T-helper 17 cell (primary cell): ENCODE measurements at places on chromosomes 2 and 18. TPM values are rescaled to one million over a fixed set of nuclear protein-coding genes. Genes with fewer than 3 reads are reported as not detected.

GRCh38 chr18:58497845-58498244 is 131.0 kb downstream of the ALPK2 start:
- no peak overlapping the region for H3K4me3 ChIP-seq
- H3K4me1 ChIP-seq: peaks cover 12% of the 10 kb centered on the region
- H3K36me3 ChIP-seq: peaks cover 4% of the 10 kb centered on the region
- H3K27me3 ChIP-seq: peaks cover 52% of the 10 kb centered on the region
- no peak for DNase-seq

DNA sequence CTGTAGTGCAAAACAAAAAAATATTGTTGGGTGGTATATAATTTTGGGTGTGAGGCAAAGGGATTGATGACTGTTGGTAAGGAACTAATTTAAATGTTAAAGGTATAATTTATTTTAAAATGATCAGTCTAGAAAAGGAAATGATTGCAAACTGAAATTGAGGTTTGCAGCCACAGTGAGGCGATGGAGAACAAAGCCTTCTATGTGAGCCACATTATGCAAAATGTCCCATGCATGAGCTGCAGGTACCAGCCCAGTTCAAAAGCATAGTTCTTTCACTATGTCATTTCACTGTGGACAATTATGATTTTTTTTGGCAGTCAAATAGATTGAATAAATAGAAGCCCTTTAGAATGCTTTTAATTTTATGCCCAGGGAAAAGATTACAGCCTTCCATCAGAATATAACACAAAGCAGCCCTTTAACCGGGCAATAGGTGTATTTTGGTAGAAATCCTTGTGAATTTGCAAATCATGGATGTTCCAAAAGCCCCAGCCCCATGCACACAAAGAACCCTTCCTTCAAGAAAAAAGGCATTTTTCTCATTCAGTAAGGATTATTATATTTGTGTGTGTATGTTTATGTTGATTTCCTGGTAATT is 1.7 kb downstream of the MAP2 start:
- no peak overlapping the region for H3K4me3 ChIP-seq
- H3K27me3 ChIP-seq: peaks cover 28% of the 10 kb centered on the region
- H3K36me3 ChIP-seq: peaks cover 2% of the 10 kb centered on the region
- H3K27ac ChIP-seq: no peak overlapping the region
- DNase-seq: no peak

GRCh38 chr2:214740867-214741395 is 68.6 kb downstream of the BARD1 start:
- H3K4me1 ChIP-seq: peaks cover 4% of the 10 kb centered on the region
- no peak overlapping the region for H3K4me3 ChIP-seq
- no peak overlapping the region for H3K27ac ChIP-seq
- no peak for DNase-seq

GRCh38 chr2:155412598-155412997 is 714.1 kb downstream of the KCNJ3 start:
- DNase-seq: no peak
- H3K27ac ChIP-seq: no peak overlapping the region
- H3K36me3 ChIP-seq: no peaks in the 10 kb centered on the region
- no peaks in the 10 kb centered on the region for H3K4me1 ChIP-seq
- no peak overlapping the region for H3K4me3 ChIP-seq

DNA sequence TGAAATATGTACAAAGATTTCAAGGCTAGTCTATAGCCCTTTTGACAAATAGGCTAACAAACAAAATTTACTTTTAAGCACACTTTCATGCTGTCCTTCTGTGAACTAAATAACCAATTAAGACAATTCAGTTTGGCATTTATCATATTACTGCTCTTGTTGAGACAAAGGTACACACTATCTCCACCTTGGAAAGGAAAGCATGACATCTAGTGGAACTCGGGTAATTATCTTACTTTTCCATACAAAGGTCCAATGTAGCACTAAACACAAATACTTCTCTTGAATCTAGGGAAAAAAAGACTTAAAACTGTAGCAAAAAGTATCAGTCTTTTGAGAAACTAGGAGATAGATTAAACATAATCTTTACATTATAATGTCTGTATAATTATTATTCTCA is 125.0 kb upstream of the CD226 start:
- H3K4me1 ChIP-seq: peaks cover 4% of the 10 kb centered on the region
- no peak overlapping the region for H3K4me3 ChIP-seq
- H3K27ac ChIP-seq: no peak overlapping the region
- no peak for DNase-seq
- peaks cover 9% of the 10 kb centered on the region for H3K36me3 ChIP-seq

GRCh38 chr2:203650860-203651613 is 55.4 kb upstream of the CD28 start:
- no peak for DNase-seq
- H3K27ac ChIP-seq: no peak overlapping the region
- H3K4me3 ChIP-seq: no peak overlapping the region
- H3K27me3 ChIP-seq: peaks cover 4% of the 10 kb centered on the region

- peak overlapping the region; percentile 6 for H3K27ac ChIP-seq
- peaks cover 14% of the 10 kb centered on the region for H3K27me3 ChIP-seq
- H3K4me1 ChIP-seq: peaks cover 5% of the 10 kb centered on the region
- H3K4me3 ChIP-seq: no peak overlapping the region
- no peak for DNase-seq
These were observed 19.5 kb downstream of the MYO1B start for GRCh38 chr2:191264647-191265081.

DNA sequence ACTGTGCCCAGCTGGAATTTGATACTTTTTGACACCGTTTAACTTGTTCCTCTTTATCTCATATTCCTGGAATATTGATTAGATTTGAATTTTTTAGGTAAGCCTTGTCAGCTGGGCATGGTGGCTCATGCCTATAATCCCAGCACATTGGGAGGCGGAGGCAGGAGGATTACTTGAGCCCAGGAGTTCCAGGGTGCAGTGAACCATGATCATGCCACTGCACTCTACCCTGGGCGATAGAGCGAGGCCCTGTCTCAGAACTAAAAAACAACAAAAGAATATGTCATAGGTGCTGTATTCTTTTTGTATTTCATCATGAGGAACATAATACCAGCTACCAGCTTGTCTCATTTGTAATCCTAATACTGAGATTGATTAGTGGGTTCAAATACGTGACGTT is 90.3 kb downstream of the ZNF532 start:
- H3K4me3 ChIP-seq: no peak overlapping the region
- no peak for DNase-seq
- H3K4me1 ChIP-seq: no peaks in the 10 kb centered on the region
- no peaks in the 10 kb centered on the region for H3K36me3 ChIP-seq

DNA sequence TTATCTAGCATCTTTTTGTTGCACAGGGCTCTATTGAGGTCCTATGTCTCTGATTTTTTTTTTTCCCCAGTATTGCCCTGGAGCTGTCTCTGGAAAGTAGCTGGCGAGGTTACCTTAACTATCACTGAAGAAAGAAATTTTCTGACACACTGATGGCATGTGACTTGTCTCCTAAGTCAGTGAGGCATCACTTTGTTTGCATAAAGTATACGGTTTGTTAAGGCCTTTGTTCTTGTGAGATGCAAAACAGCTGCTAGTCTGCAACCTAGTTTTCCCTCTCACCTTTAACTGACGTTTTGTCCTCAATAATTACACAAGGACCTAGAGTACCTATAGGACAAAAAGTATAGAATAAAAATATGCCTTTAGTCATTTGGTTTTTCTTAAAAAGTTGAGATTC is 41.8 kb downstream of the UBXN4 start:
- H3K4me1 ChIP-seq: no peaks in the 10 kb centered on the region
- H3K36me3 ChIP-seq: peaks cover 9% of the 10 kb centered on the region

DNA sequence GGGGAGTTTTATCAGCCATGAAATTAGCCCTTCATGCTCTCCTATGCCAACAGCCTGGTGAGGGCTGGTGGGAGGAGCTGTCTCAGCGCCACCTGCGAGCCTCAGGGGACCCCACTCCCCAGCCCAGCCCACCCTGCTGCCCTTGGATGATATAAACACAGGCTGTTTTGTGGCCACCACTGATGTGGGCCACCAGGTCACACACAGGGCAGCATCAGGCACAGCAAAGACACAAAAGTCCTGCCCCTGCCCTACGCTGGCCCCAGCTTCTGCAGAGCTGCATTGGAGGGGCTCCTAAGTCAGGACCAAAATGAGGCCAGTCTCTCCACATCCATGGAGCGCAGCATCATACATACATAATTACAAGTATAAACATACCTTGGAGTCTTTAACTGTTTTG is 110.6 kb upstream of the TEX51 start:
- H3K4me1 ChIP-seq: no peaks in the 10 kb centered on the region
- no peaks in the 10 kb centered on the region for H3K36me3 ChIP-seq
- H3K27ac ChIP-seq: no peak overlapping the region
- no peak for DNase-seq
- peaks cover 20% of the 10 kb centered on the region for H3K27me3 ChIP-seq

- DNase-seq: no peak
- no peaks in the 10 kb centered on the region for H3K36me3 ChIP-seq
- no peaks in the 10 kb centered on the region for H3K27me3 ChIP-seq
- H3K27ac ChIP-seq: no peak overlapping the region
- no peak overlapping the region for H3K4me3 ChIP-seq
These were observed 80.1 kb downstream of the EIPR1 start for GRCh38 chr2:3297523-3297922.

GRCh38 chr18:7575465-7576028 is 8.4 kb downstream of the PTPRM start:
- H3K4me1 ChIP-seq: peaks cover 4% of the 10 kb centered on the region
- H3K36me3 ChIP-seq: no peaks in the 10 kb centered on the region
- no peak overlapping the region for H3K4me3 ChIP-seq
- H3K27me3 ChIP-seq: no peaks in the 10 kb centered on the region

DNA sequence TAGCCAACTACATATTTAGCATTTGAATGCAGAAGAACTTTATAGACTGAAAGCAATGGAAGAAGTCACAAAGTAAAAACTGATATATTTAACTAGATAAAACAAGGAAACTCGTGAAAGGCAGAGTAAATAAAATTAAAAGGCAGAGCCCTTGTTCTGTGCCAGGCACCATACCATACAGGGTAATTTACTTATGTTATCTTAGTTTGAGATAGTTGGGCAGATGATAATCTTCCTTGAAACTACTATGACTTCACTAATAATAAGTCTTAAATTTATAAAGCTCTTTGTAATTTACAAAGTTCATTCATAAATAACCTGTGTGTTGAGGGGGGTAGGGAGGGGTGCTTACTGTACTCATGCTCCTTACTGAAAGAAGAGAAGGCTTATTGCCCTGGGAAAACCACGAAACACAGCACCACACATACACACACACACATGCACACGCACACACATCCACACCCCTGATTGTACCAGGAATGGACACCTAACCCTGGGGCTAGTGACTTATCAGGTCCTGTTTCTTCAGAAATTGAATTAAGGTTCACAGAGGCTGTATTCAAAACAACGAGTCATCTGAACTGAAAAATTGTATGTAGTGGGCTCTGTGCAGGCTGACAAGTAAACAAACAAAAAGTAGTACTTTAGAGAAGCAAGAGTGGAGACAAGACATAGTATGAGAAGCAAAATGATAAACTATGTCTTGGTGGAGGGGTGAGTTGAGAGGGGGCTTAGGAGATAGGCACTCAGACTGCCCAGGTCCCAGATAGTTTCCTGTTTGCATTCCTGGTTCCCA is 38.1 kb downstream of the AGFG1 start:
- DNase-seq: no peak
- H3K4me3 ChIP-seq: no peak overlapping the region
- no peaks in the 10 kb centered on the region for H3K36me3 ChIP-seq
- H3K4me1 ChIP-seq: peaks cover 60% of the 10 kb centered on the region
- no peak overlapping the region for H3K27ac ChIP-seq

DNA sequence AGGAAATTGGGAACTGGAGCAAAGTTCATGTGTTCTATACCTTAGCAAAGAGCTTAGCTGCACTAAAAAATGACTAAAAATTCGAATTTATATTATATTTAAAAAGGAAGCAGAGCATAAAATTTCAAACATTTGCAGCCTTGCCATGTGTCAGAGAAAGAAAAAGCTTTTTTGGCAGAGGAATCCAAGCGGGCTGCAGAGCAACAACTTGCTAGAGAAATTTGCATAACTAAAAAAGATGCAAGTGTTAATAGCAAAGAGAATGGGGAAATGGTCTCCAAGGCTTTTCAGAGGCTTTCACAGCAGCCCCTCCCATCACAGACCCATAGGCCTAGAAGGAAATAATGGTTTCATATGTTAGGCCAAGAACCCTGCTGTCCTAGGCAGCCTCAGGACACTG is 1315.9 kb downstream of the DSC3 start:
- no peaks in the 10 kb centered on the region for H3K36me3 ChIP-seq
- no peak overlapping the region for H3K4me3 ChIP-seq
- H3K27ac ChIP-seq: no peak overlapping the region

DNA sequence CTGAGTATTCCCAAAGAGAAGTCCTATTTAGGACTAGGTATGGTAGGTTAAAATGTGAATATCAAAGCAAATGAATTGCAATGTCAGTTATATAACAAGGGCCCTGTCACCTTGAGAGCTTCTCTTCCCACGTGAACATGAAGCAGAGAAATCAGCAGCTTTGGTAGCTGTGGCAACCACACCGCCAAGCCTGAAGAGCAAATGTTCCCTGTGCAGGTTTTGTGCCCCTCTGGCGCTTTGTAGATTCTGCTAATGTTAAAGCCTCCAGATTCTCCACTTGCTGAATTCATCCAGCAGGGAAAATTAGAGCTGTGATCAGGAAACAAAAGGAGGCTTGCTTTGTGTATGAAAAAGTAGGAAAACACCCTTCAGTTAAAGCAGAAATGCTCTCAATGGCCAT is 322.6 kb downstream of the RBM43 start:
- H3K4me1 ChIP-seq: no peaks in the 10 kb centered on the region
- no peak for DNase-seq
- no peaks in the 10 kb centered on the region for H3K36me3 ChIP-seq
- no peak overlapping the region for H3K27ac ChIP-seq
- H3K27me3 ChIP-seq: peaks cover 6% of the 10 kb centered on the region
- H3K4me3 ChIP-seq: no peak overlapping the region

- H3K27me3 ChIP-seq: peaks cover 12% of the 10 kb centered on the region
- H3K4me1 ChIP-seq: no peaks in the 10 kb centered on the region
- no peak overlapping the region for H3K4me3 ChIP-seq
- H3K36me3 ChIP-seq: peaks cover 3% of the 10 kb centered on the region
- H3K27ac ChIP-seq: no peak overlapping the region
These were observed 34.2 kb upstream of the NCOA1 start for GRCh38 chr2:24456599-24457556.

GRCh38 chr18:67426486-67426885 is 90.0 kb downstream of the DSEL start:
- no peak overlapping the region for H3K27ac ChIP-seq
- H3K27me3 ChIP-seq: peaks cover under 1% of the 10 kb centered on the region
- H3K36me3 ChIP-seq: no peaks in the 10 kb centered on the region
- H3K4me3 ChIP-seq: no peak overlapping the region

- no peaks in the 10 kb centered on the region for H3K4me1 ChIP-seq
- no peak for DNase-seq
- H3K27me3 ChIP-seq: peaks cover 25% of the 10 kb centered on the region
- no peak overlapping the region for H3K4me3 ChIP-seq
- H3K36me3 ChIP-seq: peaks cover 3% of the 10 kb centered on the region
These were observed 25.5 kb upstream of the ALMS1 start for GRCh38 chr2:73359915-73360697.

The FBXO36 gene
- 0.75 TPM for total RNA-seq

The ERCC3 gene
- 43.5 TPM for total RNA-seq

The CYS1 gene
- total RNA-seq: not detected

The FBLN7 gene
- 21.7 TPM for total RNA-seq

The ESPNL gene
- total RNA-seq: 0.05 TPM
